ENCODE measurements at places on chromosomes 16 and 17.

DNA sequence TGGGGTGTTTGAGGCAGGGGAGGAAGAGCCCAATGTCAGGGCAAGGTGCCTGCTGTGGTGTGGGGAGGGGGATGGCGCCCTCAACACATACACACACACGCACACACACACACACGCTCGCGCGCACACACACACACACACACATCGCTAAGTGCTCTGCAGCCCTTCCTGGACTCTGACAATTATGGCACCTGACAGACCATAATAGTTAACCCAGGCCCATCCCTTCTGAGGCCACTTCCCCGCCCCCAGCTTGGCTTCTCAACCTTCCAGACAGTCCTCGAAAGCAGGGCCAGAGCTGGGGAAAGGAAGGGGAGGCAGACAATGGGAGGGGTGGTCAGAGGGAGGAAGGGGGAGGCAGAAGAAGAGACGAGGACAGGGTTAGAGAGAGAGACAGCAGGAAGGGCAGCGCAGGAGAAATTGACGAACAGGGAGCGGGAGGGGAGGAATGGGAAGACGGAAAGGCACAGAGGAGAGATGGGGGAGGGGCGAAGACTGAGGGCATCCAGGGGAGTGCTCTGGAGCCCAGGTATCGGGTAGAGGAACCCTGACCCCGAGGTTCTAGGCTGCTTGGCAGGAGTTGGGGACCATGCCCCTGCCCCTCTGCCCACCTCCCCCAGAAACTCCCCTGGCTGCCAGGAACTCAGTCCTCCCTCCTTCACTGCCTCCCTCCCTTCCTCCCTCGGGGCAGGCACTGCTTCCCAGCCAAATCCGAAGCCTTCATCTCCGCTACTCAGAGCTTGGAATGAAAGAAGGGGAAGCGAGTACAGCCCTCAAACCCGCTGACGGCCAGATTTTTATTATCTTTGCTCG is 4.0 kb downstream of the SRCIN1 start:
- DNase-seq: no peak

DNA sequence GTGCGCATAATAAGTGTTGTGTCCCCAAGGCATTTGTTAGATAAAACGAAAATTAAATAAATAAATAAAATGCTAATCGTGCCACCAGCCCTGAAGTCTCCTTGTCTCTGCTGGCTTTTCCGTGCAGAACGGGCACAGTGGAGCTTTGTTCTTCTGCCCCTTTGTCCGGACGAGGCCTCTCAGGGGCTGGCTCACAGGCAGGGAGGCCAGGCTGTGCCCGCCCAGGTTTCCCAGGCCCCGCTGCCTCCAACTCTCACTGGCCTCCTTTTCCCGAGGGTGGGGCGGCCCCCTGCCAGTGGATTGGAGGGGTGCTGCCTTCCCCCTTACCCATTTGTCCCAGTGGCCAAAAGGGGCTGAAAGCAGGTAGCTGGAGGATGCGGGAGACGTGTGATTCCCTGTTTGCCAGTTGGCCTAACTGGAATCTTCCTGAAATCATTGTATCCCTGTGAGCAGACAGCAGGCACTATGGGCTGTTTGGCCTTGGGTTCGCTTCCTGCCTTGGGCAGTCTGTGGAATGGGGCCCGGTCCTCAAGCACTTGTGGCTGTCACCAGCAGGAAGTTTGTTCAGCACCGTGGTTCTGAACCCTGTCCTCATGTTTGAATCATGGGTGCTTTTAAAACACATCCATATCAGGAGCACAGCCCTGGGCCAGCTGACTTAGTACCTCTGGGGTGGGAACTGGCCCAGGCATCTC is 64.4 kb downstream of the KSR1 start:
- no peak for DNase-seq

DNA sequence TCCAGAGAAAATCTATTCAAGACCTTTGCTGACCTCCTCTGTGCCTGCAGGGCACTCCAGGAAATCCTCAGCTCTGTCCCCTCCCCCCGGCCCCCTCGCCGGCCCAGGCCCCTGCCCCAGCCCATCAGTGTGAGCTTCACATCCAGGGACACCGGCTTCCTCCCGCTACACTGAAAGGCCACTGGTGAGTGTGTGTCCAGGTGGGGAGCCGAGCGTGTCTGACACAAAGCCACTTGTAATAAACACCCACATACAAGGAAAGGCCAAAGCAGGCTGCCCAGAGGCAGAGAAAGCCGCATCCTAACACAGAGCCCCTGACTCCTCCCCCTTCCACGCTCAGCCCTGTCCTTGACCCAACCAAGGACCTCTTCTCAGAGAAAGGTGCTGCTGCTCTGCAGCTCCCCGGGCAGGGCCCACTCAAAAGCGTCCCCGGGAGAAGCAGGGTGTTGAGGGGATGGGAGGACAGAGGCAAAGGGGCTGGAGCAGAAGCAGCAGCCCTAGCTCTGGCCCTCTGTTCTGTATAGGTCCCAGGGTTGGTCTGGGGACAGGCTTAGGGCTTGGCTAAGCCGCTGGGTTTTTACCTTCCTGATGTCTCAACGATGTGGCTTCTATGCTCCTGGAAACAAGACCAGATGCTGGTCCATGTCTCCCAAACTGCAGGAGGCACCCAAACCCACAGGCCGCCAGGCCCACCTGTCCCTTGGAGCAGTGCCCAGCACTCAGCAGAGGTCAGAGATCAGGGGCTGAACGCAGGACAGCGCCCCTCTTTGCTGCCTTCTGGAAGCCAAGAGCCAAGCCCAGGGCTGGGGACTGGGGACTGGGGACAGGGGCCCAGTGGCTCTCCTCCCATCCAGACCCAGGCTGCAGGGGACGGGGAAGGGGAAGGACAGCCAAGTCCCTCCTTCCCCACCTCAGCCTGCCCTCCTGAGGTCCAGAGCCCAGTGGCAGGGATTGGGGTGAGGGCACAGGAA is 15.3 kb downstream of the MNT start:
- DNase-seq: no peak

GRCh38 chr17:28541439-28541838 is 11.0 kb downstream of the UNC119 start:
- no peak for DNase-seq

GRCh38 chr16:80051040-80051439 is 450.5 kb upstream of the MAF start:
- no peak for DNase-seq

- DNase-seq: no peak
These were observed 69.6 kb downstream of the BCAS3 start for GRCh38 chr17:60747069-60747808.

GRCh38 chr16:4323845-4324488 is 8.1 kb downstream of the GLIS2 start:
- DNase-seq: no peak

DNA sequence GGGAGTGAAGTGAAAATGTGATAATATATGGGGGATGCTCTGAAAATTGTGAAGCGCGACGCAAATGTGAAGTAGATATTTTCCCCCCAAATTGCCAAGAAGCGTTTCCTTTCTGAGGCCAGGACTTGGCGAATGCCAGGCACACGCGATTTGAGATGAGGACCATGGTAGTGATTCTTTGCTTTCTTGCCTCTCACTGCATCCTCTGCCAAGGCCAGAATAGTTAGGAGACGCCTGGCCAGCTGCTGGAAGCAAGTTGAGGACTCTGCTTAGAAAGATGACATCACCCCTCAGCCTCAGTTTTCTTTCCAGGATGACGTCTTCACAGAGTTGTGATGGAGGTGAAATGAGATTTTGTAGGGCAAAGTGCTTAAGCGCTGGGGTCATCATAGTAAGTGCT is 25.9 kb downstream of the PIPOX start:
- no peak for DNase-seq

GRCh38 chr17:14859542-14859941 is 405.6 kb downstream of the PMP22 start:
- no peak for DNase-seq

- DNase-seq: no peak
These were observed 86.3 kb upstream of the TOM1L1 start for GRCh38 chr17:54814371-54814770.

- DNase-seq: no peak
These were observed 211.7 kb upstream of the SOX9 start for GRCh38 chr17:71909155-71909554.

DNA sequence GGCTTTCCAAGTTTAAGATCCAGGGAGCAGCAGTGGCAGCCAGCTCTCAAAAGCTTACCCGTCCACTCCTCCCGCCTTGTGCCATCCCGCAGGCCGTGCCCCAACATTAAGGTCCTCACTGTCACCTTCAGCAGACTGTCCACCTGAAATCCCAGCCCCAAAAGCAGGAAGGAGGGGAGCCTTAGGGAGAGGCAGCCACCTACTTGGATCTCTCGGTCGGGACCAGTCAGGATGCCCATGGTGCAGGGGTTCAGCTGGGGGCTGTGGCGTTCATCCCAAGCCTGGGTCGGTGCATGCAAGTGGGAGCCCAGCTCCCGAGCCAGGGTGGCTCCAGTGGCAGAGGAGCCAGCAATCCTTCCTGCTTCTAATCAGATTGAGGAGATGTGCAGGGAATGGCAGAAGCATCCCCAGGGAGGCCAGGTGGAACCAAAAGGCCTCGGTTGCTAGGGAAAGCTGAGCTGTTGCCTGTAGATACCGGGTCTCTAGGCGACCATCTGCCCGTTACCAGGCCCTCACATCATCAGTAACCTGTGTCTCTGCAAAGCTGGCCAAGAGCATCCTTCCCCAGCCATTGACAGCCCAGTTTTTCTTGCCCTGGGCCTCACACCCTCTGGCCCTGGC is 24.6 kb downstream of the CNGB1 start:
- DNase-seq: no peak

- DNase-seq: no peak
These were observed 6.6 kb upstream of the KPNB1 start for GRCh38 chr17:47643116-47643515.

- no peak for DNase-seq
These were observed 2.7 kb upstream of the ETV4 start for GRCh38 chr17:43548689-43549379.

DNA sequence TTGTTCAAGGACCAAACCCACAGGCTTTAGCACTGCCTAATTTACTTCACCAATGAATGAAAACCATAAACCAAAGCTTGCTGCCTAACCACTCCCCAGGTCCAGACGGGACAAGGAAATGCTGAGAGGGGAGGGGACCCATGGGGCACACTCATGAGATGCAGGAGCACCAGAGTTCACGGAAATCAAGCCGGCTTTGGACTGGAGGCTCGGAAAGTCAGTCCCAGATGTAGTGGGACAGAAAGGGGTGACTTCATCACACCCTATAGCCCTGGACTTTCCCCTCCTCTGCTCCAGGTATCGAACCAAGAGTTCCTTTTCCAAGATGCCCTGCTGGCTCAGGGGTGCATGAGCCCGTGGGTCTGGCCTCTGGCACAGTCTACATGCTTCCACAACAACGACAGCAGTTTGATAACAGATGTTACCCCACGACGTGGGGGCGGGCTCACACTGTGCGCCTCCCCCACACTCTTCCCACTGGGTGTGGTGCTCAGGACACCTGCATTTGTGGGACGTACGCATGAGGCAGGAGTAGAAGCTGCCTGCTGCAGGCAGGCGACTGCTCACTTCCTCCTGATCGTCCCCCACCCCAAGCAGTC is 63.2 kb downstream of the AMFR start:
- DNase-seq: no peak

GRCh38 chr16:7615565-7615964 is 282.9 kb downstream of the RBFOX1 start:
- no peak for DNase-seq

DNA sequence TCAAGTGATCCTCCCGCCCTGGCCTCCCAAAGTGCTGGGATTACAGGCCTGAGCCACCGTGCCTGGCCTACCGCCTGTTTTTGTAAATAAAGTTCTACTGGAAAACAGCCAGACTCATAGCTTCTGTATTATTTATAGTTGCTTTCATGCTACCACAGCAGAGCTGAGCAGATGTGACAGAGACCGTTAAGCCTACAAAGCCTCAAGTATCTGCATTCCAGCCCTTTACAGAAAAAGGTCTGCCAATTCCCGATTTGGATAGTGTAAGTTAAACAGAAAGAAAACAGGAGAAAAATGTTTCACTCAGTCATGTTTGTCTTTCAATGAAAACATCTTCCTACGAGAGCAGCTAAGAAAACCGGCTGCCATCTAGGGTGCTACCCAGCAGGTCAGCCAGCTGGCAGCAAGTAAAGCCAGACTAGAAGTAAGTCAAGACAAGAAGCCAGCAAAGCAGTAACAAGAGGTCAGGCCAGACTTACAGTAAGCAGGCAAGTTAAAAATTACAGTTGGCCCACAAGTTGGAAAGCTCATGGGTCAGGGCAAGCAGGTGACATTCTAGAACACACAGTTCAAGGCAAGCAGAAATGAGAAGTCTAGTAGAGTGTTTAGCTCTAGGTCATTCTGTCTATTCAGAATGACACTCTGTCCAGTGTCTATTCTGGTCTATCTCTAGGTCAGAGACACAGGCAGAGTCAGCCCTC is 17.7 kb downstream of the NCBP3 start:
- no peak for DNase-seq

DNA sequence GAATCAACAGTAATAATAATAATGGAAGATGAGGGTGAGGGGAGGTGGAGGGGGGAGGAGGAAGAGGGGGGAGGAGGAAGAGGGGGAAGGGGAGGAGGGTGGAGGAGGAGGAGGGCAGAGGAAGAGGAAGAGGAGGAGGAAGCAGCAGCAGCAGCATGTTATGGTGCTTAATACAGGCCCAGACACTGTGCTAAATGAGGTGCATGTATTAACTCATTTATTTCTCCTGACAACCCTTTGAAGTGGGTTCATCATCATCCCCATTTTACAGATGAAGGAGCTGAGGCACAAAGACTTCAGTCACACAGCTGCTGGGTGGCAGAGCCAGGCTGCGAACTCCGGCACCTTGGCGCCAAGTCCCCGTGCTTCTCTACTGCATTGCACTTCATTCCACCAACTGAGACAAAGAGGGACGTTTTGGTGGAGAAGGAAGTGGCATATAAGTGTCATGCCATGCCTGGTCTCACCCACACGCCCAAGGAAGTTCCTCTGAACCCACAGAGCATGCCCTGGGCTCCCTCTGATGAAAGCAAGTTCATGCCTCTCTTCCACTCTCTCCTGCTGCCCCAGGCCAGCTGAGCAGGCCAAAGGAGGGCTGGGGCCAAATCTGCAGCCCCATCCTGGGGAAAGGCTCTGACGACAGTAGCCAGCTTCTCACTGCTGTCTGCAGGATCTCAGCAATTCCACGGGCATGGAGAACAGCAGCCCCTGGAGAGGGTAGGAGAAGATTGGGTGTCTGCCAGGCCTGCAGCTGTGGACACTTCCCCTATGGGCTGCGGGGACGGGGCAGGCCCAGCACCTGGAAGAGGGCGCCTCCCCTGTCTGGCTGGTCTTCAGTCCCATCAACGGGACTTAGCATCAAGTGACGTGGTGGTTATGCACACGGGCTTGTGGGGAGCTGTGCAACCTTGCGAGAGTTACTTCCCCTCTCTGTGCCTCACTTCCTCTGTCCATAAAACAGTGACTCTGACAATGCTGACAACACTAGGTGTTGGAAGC is 21.8 kb downstream of the XYLT1 start:
- DNase-seq: peak; percentile 62

- no peak for DNase-seq
These were observed 510 bp upstream of the RAB40B start for GRCh38 chr17:82698974-82699442.
